CD4-positive, alpha-beta T cell treated with Interleukin-4 for 1 hour (primary cell): ENCODE measurements at places on chromosomes 6 and 20.

GRCh38 chr20:49699200-49699992, 14.3 kb downstream of the B4GALT5 start:
- DNase-seq = no peak

GRCh38 chr6:157258878-157259277, 64.4 kb downstream of the TMEM242 start:
- peak; percentile 53 for DNase-seq

DNA sequence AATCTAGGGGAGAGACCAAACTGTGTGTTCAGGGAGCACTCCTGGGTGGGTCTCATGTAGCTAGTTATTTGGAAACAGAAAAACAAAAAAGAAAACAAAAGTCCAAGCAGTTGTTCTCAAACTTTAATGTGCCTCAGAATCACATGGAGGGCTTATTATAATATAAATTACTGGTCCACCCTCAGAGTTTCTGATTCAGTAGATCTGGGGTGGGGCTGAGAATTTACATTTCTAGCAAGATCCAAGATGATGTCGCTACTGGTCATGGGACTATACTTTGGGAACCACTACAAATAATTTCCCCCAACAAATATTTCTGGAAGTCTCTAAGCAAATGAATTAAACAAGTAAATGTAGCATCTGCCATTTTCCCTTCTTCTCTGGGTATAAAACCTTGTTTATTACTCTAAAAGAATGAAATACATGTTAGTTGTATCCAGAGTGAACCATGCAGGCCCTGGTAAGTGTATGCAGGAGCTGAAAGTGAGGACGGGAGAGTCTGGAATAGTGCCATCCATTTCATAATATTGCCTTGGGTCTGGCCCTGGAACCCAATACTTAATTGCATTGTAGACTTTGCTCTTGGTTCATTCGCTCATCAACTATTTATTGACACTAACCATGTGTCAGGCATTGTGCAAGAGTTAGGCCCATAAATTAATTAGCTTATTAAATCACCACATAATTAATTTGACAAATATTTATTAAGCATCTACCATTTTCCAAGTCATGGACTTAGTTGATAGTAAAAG, 490.8 kb downstream of the EPM2A start:
- no peak for DNase-seq

- DNase-seq = no peak
Observed at GRCh38 chr6:57434944-57435343, 117.5 kb downstream of the PRIM2 start.

GRCh38 chr6:154792761-154793160, 59.5 kb downstream of the SCAF8 start:
- DNase-seq = no peak

DNA sequence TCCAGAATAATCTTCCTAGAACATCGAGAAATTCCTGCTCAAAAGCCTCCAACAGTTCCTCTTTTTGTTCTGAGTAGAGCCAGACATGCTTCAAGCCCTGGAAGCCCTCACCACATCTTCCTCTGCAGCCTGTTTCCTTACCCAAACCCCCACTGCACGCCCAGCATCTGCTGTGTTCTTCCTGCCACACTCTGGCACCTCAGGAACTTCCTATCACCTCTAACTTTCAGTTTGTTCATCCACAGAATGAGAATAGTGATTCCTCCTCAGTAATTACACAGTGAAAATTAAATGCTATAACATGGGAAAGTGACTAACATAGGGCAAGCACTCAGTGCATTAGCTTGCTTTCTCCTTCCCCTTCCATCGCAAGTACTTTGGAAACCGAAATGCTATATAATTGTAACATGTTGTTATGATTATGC, 26.3 kb downstream of the C6orf89 start:
- no peak for DNase-seq

DNA sequence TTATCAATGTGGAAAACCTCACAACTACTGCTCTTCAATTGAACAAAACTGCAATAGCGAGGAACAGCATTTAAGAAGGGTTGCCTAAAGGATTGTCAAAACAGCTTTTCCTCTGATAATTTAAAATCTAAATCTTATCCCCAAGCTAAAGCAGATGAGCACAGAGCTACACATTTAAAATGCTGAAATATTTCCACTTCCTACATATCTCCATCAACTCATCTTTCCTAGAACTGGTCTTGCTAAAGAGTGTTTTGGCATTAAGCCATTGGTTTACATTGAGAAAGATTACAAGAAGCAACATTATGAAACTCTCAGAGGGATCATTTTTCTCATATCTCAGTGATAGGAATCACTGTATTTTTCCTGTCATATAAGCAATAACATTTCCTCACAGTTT, 3.6 kb downstream of the OR10C1 start:
- DNase-seq = no peak

DNA sequence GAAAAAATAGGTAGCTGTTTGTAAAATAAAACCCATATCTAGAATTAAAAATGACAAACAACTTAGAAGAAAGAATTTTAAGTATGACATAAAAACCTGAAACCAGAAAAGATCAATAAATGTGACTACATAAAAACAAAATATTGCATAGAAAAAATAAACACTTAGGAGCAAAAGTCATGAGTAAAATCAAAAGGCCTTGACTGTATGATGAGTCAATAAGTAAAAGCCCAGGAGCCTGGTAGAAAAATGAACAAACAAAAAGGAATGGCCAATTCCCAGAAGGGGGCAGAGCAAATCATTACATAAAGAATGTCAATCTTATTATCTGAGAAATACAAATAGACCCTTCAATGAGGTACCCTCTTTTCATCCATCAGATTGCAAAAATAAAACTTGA, 20.7 kb upstream of the ENPP1 start:
- no peak for DNase-seq

- no peak for DNase-seq
Observed at GRCh38 chr6:108797951-108798669, 50.1 kb upstream of the ARMC2 start.

GRCh38 chr6:41780551-41781365, at the start of gene PRICKLE4:
PRICKLE4 (plus strand) TSS chr6:41780782; CDS start chr6:41783474, 2,692 bp downstream.
- DNase-seq = no peak

DNA sequence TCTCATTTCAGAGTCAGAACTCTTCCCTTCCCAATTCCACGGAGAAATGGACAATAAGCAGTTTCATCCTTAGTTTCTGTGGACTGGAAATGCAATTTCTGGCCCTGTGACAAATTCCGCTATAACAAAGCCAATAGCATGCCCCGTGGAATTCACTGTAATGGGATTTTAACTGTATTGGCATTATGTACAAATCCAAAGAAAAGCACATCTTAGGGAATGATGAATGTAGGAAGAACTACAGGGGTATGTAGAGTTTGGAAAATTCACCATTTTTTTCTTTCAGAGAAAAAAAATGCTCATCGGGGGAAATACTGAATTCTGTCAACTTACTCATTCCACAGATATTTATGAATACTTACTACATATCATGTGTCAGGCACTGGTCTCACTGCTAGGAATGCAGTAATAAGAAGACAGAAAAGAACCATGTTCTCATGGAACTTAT, 43.5 kb downstream of the KIF6 start:
- no peak for DNase-seq

GRCh38 chr20:49811825-49812506, 662 bp upstream of the SLC9A8 start:
- DNase-seq = no peak

- DNase-seq = peak; percentile 79
Observed at GRCh38 chr6:32796848-32797776, 19.7 kb downstream of the HLA-DOB start.

- no peak for DNase-seq
Observed at GRCh38 chr6:143009851-143010250, 50.8 kb upstream of the AIG1 start.

DNA sequence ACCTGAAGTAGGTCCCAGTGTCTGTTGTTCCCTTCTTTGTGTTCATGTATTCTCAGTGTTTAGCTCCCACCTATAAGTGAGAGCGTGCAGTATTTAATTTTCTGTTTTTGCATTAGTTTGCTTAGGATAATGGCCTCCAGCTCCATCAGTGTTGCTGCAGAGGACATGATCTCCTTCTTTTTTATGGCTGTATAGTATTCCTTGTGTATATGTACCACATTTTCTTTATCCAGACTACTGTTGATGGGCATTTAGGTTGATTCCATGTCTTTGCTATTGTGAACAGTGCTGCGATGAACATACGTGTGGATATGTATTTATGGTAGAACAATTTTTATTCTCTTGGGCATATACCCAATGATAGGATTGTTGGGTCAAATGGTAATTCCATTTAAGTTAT, 125.4 kb downstream of the B3GAT2 start:
- DNase-seq = no peak

- no peak for DNase-seq
Observed at GRCh38 chr6:22699151-22699550, 129.8 kb downstream of the HDGFL1 start.

DNA sequence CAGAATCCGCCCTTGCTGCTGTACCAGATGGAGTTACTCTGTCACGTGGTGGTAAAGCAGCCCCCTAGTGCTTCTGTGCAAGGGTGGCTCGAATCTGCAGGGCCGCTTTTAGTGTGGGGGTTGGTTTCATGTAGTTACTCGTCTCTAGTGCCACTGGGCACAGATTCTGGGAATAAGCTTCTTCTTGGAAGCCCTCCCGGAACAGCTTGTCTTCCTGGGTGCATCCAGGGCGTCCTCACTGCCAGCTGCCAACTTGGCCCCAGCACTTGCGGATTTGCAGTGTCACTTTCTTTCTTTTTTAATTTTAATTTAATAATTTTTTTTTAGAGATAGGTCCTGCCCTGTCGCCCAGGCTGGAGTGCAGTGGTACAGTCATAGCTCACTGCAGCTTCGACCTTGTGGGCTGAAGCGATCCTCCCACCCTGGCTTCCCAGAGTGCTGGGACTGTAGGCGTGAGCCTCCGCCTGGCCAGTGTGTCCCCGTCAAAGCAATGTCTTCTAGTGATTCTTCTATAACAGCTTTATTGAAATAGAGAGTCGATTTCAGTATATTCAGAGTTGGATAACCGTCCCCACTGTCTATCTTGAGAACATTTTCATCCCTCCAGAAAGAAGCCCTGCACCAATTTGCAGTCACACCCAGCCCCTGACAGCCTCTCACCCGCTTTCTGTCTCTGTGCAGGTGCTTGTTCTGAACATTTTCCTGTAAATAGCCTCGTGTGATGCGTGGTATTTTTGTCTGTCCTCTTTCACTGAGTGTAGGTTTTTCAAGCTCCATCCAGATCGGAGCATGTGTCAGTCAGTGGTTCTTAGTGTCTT, 25.9 kb downstream of the PYGB start:
- DNase-seq = peak; percentile 3

- DNase-seq = no peak
Observed at GRCh38 chr6:5937936-5938706, 68.6 kb downstream of the NRN1 start.

DNA sequence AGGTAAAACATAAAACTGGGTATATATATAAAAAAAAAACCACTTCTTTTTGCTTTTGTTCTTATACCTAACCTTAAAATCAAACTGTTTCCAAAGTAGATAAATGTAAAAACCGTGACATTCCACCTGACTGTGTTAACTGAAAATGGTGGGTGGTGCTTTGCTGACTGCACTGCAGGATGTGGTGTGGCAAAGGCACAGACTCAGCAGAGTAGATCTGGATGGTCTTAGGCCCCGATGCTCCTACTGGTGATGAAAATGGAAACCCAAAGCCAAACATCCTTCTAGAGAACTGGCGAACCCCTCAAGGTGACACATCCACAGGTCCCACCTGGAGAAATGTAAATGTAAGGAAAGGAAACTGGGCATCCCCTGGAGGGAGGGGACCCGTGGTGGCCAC, 8.9 kb downstream of the TGIF2 start:
- DNase-seq = no peak

DNA sequence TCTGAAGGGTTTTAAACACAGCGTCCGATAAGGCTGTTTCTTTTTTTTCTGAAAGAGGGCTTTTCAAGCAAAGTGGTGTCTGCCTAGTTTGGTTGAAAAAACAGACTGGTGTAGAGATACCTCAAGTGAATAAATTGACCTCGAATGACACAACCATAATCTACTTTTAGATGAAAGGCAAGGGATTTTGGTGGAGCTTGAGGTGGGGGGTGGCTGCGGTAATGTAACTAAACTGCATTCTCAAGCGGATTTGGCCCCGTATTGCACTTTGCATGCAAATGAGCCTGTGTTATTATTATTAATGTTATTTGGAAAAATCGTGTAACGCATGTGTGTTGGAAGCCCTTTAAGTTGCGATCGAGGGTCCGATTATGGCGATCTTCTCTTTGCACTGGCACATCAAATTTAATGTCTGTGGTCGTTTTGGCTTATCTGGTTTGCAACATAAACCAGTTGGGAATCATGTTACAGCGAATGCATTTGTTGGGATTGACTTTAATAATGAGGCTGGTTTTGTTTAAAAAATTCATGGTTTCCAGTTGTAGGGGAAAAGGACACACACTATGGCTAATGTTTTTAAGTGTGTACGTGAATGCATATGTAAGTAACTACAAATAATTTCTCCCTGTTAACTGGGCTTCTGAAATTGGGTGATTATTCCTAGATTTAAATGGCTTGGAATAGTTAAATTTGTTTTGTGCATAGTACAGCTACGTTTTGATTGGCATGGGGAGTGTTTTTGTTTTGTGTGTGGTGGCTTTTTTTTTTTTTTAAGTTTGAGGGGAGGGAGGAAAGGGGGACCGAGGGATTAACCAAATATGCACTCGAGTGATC, 1.0 kb downstream of the JARID2 start:
- peak; percentile 46 for DNase-seq

- DNase-seq = peak; percentile 32
Observed at GRCh38 chr6:131524695-131525336, 48.2 kb upstream of the ARG1 start.

- DNase-seq = no peak
Observed at GRCh38 chr6:165389534-165389933, 80.1 kb upstream of the C6orf118 start.

DNA sequence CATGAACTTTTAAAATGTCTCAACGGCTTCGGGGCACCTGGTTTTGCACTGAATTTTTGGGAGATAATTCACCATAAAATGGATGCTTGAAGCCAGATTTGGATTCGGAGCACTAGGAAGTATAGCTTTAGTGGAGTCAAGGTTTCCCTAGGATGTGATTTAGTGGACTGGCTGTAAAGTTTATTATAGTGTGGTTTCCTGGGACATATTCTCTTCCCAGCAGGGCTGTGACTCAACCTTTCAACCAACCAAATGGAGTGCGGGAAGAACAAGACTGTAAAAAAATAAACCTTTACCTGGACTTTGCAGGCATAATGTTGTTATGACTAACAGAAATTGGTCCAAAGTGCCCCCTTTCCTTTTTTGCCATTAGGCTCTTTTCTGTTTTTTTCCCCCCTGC, 327.4 kb upstream of the MAN1A1 start:
- DNase-seq = no peak

DNA sequence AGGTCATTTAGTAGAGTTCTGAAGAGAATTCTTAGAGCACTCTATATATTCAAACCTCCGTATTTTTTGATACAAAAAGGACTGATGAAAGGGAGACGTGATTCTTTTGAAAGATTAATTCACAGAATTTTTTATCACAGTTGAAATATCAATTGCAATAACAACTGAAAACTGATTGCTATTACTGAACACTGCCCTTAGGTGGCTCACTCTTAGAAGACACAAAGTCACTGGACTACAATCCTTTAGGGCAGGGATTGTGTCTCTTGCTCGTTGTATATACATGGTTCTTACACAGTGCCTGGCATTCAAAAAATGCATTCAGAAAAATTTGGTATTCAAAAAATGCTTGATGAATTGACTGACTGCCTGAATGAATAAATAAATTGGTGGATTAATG, 17.1 kb upstream of the CALHM6 start:
- DNase-seq = no peak

- no peak for DNase-seq
Observed at GRCh38 chr20:8756410-8756809, 312.5 kb upstream of the PLCB4 start.

- no peak for DNase-seq
Observed at GRCh38 chr6:116380346-116380745, 9.6 kb downstream of the DSE start.
